CD4-positive, alpha-beta T cell treated with Interleukin-1 beta for 1 hour (primary cell): ENCODE measurements at places on chromosomes 13 and 19.

DNA sequence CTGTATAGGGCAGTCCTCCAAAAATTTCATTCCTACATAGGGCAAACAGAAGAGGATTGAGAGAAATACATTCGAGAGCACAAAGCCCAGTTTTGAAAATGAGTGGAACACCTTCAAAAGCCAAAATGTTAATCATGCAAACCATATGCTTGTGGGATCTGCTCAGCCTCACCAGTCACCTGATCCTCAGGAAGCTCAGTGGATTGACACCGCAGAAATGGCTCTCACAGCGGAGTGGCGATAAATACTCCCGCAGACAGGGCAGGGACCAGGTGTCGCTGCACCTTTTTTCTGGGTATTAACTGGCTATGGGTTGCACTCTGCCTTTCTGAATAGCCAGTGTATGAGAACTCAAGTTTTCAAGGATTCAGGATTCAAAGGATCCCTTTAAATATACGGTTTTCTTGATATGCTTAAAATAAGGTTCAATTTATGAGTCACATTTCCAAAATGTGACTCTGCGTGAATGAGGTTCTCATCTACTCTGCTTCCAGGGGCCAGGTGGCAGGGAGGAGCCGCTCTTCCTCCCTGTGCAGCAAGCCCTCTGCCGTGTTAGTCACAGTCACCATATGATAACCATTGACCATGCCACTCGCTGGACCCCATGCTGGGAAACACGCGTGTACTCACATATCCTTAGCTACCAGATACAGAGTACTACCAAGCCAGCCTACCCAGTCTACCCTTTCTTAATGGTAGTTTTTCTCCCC, 18.3 kb upstream of the DHRS12 start:
- DNase-seq = no peak

DNA sequence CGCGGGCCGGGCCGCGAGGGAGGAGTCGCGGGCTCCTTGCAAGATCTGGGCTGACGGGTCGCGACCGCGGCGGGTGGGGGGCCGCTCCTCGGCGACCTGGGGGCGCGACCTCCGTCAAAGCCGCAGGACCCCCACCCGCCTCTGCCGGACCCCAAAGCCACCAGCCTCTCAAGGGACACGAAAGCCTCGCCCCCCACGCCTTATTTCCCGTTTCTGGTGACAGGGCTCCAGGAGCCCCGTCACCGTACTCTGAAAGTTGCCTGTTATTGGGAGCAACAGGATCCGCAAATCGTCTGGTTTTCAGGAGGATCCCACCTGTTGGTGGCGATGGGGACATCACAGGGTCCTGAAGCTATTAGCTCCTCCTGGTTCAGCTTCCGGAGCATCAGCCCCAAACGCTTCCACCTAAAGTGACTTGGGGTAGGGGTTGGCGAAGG, 530 bp downstream of the MAU2 start:
- no peak for DNase-seq

- no peak for DNase-seq
These were observed 46.5 kb downstream of the TNFSF13B start for GRCh38 chr13:108315991-108316390.

DNA sequence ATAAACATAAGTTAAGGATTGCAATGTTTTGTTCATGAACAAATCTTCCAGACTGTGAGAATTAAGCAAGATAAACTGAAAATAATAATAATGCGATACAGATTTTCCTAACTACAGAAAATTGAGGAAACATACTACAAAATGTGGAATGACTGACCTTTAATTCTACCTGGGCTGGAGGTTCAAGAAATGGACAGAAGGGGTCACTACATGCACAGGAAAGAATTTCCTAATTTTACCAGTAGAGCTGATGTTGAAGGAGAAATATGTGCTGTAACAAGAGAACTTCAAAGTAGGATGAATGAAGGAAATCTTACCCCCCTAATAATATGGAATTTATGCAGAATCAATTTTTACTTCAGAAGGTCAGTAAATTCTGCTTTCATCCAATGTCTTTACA, 62.3 kb downstream of the ZNF627 start:
- no peak for DNase-seq

GRCh38 chr19:33785795-33786194, 10.9 kb upstream of the KCTD15 start:
- no peak for DNase-seq

GRCh38 chr13:91764527-91764926, 366.1 kb downstream of the GPC5 start:
- no peak for DNase-seq

DNA sequence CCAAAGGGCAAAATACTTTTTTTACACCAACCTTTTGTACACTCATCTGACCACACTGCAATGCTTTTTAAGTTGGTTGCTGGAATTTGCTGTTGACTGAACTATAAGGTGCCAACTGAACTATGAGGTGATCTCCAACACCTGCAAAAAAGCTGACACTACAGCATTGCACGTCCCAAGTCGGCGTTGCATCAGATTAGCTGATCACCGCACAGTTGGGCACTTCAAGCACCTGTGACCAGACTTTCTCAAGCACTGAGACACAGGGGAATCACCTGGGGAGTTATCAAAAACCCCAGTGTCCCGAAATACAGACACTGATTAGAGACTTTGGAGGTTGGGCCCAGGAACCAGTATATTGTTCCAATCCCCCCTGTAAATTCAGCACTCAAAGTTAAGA, 1.1 kb downstream of the NLRP11 start:
- no peak for DNase-seq

- no peak for DNase-seq
These were observed 3.0 kb upstream of the ZNF628 start for GRCh38 chr19:55473225-55474012.

DNA sequence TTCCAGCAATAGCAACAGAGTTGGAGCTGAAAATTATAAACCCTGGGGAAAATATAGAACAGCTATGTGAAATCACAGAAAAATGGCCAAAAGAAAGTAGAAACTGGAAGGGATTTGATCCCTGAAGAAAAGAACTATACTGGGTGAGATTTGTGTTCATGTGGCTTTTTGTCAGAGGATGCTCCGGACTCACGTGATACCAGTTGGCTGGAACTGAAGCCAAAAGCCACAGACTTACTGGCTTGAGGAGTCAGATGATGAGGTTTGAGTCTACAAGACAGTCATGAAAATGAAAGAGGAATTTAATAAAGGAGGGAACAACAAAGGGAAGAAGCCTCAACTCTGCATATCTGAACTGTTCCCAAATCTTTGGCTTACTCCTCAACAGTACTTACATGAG, 427.1 kb downstream of the GPC5 start:
- DNase-seq = no peak

- peak; percentile 34 for DNase-seq
These were observed 9.4 kb downstream of the FCER2 start for GRCh38 chr19:7692417-7693088.

- DNase-seq = no peak
These were observed 1037.3 kb downstream of the DIAPH3 start for GRCh38 chr13:59126474-59126873.

DNA sequence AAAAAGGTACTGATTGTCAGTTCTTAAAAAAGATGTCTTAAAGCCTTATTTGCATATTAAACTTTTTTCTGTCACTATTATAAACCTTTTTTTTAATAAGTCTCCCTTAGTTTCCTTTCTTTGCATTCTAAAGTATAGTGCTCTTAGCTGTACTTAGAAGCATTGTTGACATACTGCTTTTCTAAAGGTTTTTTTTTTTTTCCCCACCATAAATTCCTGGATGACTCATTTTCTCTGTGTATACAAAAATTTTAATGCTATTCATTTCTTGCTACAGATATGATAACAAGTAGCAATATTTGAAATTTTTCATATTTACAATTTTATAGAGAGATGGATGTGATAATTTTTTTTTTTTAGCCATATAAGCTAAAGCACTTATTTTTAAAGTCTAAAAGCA, 43.5 kb downstream of the METTL21C start:
- DNase-seq = no peak

DNA sequence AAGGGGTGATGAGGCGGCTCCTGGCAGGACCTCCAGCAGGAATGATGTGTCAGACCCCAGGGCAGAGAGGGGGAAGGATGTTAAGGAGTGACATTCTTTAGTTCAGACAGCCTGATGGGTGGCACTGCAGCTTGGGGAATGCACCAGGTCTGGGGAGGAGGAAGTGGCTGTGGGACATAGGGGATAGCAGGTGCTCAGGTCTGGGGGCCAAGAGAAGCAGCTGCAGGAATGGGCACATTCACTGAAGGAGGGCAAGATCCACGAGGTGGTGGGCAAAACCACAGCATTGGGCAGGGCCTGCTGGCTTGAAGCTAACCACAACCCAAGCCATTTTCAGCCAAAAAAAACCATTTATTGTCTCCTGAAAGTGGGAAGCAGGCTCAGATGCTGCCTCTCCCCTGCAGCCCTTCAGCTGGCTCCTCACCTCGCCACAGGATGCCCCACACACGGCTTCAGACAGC, 26.5 kb downstream of the COMP start:
- no peak for DNase-seq

DNA sequence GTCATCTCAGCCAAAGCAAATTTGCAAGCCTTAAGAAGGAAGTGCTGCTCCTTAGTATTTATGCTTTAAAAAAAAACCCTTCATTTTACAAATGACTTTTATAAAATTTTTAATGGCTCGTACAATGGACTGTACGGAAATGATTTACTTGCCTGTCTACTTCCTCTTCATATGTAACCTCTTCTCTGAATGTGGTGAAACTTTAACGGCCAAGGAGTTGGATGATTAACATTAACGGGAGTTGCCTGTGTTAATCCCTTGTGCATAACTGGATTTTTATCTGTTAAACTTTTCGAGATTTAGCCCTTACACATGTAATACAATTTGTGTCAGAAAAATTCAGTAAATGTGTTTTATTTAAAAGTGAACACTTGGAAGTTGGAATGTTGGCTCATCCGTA, 429.4 kb downstream of the TBC1D4 start:
- DNase-seq = no peak

DNA sequence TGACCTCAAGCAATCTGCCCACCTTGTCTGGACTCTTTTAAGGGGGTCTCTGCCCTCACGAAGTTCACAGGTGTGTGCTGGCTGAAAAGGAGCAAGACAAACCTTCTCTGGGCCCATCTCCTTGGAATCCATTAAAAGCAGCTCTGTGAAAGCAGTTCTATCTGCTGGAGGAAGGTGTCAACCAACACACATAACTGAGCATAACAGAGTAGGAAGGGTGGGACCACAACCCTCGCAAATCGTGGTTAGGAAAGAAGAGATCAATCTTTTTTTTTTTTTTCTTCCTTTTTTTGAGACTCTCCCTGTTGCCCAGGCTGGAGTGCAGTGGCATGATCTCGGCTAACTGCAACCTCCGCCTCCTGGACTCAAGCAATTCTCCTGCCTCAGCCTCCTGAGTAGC, 1.4 kb downstream of the SUGP2 start:
- DNase-seq = no peak

DNA sequence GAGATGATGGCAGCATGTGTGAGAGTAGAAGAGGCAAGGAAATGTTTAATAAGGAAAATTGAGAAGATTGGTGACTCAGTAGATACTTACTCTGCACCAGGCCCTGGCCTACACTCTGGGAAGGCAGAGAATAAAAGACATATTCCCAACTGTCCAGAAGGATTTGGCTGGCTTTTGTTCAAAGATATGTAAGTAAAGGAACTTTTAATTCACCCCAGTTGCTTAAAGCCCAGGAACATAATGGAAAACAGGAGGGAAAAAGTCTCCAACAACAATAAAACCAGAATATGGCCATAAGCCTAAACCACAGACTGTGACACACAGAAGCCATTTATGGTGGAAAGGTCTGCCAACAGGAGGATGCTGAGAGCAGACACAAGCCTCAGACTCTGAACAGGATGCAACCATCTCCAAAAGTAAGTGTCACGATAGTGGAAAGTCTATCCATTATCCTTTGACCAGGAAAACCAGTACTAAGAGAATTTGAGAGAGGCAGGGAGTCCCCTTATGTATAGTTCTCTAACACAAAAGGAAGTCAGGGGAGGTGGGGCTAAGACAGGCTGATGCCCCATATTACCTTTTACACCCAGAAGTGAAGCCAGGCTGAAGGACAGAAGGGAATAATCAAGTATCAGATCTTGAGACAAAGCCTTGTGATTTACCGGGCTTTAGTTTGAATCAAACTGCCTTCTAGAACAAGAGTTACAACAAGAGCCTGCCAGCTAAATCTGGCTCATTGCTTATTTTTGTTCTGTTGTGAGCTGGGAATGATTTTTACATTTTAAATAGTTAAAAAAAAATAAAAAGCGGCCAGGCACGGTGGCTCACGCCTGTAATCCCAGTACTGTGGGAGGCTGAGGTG, 169.5 kb upstream of the STARD13 start:
- no peak for DNase-seq
